ENCODE measurements at places on chromosomes 7 and 10. TPM values are rescaled to one million over a fixed set of nuclear protein-coding genes. Genes with fewer than 3 reads are reported as not detected.

- DNase-seq = no peak
These were observed 58.1 kb downstream of the FHIP2A start for GRCh38 chr10:114879541-114880158.

GRCh38 chr10:113469796-113470195 lies 83.1 kb upstream of the HABP2 start:
- no peak for DNase-seq

TAS2R4 gene
- polyA plus RNA-seq = 5.5 TPM

STAG3 gene
- 18.5 TPM for polyA plus RNA-seq

DNA sequence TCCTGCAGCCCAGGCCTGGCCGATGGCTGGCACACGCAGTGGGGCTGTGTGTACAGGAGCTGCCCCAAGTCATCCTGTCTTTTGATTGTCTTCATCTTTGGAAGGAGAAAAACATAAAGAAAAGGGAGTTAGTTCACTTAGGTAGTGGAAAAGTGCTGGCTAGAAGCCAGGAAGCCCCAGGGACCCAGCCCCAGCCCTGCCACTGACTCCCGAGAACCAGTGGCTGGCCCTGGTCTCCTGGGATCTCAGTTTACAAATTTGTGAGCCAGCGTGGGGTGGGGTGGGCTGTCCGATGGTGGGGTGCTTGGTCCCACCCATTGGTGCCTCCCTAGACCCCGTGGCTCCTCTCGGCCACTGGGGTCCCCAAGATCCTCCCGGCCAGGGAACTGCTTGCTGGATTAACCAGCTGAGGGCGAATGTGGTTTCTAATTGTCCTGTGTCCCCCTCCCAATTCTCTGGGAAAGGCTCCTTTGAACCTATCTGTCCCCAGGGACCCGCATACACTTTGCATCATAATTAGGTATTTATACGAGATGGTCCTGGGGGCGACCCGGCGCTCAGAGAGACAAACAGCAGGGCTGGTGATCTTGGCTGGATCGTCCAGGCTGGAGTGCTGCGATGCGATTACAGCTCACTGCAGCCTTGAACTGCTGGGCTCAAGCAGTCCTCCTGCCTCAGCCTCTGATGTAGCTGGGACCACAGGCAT lies 16.3 kb upstream of the CHST12 start:
- DNase-seq = no peak
